ENCODE measurements at places on chromosomes 1 and 21.

DNA sequence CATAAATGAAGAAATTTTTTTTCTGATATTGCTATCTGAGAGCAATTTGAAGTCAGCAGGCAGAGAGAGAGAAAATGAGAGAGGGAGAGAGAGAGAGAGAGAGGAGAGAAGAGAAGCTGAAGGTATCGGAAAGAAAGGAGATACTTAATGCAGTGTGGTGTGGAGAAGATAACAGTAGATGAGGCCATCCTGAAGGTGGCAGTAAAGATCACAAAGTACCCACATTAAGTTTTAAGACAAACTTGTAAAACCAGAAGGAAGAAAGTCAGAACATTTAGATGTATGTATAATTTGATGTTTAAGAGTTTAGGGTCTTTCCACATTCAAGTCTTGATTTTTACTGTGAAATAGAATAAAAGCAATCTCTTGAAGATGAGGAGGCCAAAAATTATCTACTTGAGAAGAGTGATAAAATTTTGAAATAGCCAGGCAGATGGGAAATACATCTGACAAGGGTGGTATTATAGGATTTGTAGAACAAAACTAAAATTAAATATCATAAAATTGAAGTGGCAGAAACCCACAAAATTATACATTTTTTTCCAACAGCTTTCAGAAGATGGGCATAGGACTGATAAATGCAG, 1753.4 kb downstream of the MRPL39 start:
- no peak for DNase-seq

DNA sequence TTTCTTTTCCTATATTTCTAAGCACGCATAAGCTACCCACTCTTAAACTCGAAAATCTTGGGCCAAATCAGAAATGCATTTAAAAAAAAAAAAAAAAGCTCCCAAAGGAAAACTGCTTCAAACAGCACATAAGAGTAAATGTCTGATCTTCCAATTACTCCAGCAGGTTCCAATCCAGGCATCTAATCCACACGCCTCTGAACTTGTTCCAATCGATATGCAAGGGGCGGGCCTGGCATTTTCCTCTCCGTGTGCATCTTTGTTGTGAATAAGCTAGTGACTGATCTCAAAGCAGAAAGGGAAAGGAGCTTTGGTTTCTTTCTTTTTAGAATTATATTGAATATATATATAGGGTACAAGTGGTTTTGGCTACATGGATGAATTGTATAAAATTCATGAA, 365.5 kb downstream of the PRDM2 start:
- no peak for DNase-seq

GRCh38 chr21:36927719-36928117, 38.8 kb downstream of the HLCS start:
- DNase-seq = peak; percentile 92

GRCh38 chr1:180863158-180863775, 49.4 kb upstream of the KIAA1614 start:
- DNase-seq = peak; percentile 64

DNA sequence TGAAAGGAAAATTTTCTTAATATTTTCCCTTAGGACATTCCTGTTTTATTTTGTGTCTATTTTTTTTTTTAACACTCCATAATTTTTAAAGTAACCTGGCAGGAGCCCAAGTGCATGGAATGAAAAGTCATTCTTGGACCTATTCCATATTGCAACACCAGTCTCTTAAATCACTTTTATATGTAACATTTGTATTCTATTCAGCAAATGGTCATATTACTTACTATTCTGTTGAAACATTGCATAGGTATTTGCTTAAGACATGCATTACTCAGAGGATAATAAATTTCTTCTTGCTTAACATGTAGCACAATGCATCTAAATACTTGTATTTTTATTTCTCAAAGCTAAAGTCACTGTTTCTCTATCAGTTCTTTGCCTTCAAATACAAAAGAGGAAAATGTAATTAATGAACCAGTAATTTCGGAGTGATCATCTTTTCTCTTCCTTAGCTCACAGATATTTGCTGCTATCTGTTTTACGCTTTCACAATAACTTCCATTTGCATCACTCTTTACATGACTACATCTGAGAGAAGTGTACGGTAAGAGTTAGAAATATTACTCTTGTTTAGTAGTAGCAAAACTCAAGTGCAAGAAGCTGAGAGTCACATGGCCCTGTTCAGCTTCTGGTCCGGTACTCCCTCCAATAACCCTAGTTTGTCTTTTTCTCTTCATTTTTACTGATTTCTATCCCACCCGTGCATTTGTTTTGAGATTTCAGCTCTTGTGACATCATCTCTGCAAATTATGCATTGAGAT, 394.8 kb downstream of the USP25 start:
- peak; percentile 82 for DNase-seq

Measured in LHCN-M2 (cell line).